ENCODE measurements at places on chromosomes 4 and X.

GRCh38 chr4:152983774-152984411 is 47.8 kb downstream of the FHDC1 start:
- no peak for DNase-seq

- DNase-seq: no peak
Measured at GRCh38 chrX:39726771-39727170, 371.0 kb downstream of the BCOR start.

DNA sequence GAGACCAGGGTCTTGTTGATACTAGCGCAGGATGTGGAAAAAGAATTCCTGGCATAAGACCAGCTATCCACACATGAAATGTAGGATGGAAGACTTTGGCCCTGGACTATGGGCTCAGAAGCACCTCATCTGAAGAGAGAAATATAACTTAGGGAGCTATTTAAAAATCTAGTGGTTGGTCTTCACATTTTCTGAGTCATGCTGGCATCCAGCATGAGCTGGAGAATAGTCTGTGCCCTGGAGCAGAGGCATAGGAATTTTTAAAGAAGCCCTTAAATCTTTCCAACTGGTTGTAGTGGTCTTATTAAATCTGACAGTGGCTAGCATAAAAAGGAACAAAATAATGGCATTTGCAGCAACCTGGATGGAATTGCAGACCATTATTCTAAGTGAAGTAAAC is 86.3 kb downstream of the SMARCA5 start:
- DNase-seq: no peak

GRCh38 chr4:12881945-12882584 is 602.1 kb downstream of the RAB28 start:
- no peak for DNase-seq

DNA sequence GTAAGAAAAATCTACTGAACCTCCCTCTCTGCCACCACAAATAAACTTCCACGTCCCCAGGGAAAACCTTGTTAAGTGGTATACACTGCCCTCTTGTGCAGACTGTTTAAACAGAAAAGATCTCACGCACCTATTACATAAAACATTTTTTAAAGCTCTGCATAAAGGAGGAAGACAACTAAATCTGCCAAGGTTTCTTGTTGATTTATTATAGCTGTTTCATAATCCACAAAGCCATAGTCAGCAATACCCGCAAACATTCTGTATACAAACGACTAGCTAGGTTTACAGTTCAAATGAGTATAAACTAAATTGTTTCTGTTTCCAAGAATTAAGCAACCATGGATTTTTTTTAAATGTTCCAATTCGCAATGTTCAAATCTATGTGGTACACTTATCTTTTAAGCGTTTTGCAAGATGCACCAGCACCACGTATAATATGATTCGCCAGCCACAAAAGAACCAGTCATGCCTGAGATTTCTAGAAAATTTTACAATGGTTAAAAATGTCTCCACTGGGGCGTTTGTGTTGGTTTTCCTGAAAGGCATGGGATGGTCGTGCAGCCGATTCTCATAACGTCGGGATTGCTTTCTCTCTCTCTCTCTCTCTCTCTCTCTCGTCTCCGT is 164.6 kb downstream of the PRKX start:
- DNase-seq: no peak

DNA sequence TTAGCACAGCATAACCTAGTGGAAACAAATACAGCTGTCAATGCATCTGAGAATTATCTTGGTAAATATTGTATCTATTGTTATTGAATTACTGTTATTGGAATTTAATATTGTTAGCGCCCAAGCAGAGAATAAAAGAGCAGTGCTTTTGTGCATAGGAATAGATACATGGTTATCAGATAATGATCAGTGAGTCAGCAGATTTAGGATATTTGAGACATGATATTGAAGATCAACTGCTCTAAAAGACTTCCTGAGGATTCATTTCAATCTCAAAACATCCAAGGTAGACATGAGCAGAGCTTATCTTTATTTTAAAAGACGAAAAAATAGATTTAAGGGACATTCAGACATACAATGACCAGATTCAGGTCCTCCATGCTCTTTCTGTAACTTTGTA is 10.6 kb upstream of the H2AZ1 start:
- DNase-seq: no peak

DNA sequence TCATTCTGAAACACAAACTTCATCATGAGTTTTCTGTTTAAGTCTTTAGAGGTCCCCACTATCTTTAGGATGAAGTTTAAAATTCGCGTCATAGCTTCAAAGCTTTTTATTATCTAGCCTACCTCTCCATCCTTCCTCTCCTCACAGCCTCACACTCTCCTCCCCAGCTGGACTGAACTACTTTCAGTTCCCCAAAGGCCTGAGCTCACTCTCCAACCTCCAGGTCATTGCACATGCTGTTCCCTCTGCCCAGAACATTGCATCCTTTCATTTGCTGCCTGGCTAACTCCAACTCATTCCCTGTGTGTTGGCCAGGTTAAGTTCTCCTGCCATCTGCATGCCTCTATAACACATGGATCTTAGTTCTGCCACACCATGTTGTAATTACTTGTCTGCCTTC is 2.9 kb upstream of the OTUD5 start:
- DNase-seq: no peak

GRCh38 chr4:118825799-118826198 is 10.1 kb downstream of the SEC24D start:
- no peak for DNase-seq

- DNase-seq: no peak
Measured at GRCh38 chr4:26941951-26942350, 81.3 kb downstream of the STIM2 start.

GRCh38 chrX:130482871-130483270 is 81.1 kb downstream of the RBMX2 start:
- DNase-seq: no peak

- no peak for DNase-seq
Measured at GRCh38 chr4:62006108-62006507, 806.0 kb downstream of the ADGRL3 start.

DNA sequence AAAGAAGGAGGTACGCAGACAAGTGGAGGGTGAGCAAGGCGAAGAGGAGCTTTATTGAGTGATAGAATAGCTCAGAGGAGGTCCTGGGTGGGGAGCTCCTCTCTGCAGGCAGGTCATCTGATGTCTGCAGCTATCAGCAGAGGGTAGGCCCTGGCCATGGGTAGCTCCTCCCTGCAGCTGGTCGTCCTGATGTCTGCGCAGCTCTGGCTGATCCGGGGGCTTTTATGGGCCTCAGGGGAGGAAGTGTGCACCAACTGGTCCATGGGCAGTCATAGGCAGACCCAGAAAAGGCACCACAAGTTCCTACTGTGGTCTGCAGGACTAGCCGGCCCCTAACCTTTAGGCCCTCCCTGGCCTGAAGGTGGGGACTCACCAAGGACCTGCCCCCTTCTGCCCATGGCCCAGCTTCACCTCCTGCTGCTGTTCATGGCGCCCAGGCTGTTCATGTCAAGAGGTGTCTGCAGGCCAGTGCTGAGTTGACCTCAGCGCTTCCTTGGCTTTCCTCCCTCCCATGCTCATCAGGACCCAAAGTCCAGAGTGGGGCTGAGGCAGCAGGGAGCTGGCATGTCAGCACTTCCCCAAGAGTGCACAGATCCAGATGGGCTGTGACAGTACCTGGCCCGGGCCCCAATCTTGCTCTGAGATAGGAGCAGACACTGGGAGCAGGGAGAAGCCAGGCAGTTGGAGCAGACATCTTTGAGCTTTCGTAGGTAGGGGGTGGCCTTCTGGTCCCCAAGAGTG is 46.1 kb downstream of the ARAP2 start:
- no peak for DNase-seq

GRCh38 chr4:55035892-55036291 is 89.5 kb downstream of the KDR start:
- no peak for DNase-seq

GRCh38 chrX:68261060-68261672 is 172.1 kb downstream of the OPHN1 start:
- DNase-seq: no peak

DNA sequence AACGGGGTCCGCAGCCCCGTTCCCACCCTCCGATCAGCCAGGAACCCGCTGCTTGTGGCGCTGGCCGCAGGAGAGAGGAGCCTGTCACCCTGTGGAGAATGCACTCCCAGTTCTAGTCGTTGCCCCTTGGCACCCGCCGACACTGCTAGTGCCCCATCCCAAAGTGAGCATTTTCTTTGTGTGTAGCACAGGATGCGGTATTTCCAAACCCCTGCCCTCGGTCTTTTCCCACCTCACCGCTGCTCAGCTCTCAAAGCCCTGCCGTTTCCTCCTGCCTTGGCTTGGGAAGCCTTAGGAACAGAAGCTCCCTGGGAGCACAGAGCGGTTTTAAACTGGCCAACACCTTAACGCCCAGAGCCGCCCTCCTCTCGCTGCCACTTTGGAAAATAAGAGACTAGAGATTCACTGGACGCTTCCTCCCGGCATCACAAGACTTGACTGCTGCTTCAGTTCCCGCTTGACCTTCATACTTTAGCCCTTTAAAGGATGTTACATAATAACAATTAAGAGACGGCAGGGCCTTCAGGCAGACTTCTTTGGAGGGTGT is 772 bp downstream of the CYP4V2 start:
- DNase-seq: no peak

DNA sequence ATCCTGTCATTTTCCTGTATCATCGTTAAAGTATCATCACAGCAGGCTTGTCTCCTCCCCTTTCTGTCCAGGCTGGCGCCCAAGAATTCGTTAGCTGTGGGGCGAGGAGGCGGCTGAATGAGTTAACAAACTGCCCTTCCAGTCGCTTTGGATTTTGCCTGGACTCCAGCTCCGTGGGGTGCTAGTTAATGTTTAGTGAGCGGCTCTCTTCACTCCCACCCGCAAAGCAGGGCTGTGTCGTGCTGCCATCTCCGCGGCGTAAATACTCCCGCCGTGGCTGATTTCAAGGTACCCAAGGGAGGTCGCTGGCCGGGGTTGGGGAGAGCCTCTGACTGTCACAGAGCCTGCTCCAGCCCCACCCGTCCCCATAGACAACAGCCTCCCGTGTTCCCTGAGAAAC is 44.9 kb upstream of the SPRY1 start:
- no peak for DNase-seq

DNA sequence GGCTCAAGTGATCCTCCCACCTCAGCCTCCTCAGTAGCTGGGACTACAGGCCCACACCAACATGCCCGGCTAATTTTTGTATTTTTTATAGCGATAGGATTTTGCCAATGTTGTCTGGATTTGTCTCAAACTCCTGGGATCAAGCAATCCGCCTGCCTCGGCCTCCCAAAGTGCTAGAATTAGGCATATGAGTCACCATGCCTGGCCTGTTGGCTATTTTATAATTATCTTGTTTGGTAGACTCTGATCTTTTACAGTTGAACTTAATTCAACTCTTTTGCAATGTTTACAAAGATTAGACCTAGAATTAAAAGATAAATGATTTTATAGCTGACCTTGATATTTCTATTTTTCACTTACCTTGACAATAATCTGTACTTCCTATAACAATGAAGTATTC is 18.0 kb downstream of the DCK start:
- no peak for DNase-seq

DNA sequence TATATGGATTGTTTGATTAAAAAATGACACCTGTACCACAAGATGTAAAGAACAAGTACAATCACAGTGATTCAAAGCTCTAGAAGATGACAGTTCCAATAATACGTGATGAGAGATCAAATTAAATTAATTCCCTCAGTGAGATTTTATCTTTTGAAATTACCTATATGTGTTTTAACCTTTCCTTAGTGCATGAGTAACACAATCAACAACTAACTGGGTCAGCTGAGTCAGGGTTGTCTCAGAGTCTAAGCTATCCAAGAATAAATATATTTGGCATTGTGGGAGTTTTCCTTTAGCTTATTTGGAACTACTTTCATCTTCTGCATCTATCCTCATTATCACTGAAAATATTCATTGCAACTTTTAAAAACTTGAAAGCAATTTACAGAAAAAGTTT is 162.8 kb downstream of the WDFY3 start:
- no peak for DNase-seq

DNA sequence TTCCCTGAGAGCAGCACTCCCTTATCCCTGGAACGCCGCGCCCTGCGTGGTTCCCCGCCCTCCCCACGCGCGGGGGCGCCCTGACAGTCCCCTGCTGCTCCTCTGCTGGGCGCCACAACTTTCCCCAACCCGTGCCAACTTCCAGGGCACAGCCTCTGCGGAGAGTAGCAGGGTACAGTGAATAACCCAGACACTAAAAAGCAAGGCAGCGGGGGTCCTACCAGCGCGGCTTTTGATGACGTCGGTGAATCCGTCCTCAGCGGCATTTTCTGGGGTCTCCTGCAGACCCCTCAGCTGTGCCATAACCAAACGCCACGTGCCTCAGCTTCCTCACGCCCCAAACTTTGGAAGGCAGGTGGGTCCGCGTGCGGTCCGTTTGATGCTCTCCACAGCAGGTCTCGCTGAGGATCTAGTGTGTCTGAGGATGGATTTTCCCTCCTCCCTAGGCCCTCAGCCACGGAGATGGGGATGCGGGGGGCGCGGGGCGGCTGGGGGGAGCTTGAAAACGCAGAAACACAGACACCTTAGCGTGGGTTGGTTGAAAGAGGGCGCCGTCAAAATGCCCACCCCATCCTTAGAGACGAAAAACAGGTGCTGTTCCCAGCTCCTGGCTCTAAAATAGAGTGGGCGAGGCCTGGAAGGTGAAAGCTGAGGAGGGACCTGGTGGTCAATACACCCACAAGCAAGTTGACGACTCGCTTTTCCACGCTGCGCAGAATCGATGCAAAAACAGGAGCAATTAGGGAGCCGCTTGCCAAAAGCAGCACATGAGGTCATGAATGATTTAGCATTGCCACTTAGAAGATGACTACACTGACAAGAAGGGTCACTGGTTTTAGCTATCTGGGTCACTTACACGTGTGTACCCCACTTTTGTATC is 405.6 kb downstream of the FAM47A start:
- DNase-seq: no peak

DNA sequence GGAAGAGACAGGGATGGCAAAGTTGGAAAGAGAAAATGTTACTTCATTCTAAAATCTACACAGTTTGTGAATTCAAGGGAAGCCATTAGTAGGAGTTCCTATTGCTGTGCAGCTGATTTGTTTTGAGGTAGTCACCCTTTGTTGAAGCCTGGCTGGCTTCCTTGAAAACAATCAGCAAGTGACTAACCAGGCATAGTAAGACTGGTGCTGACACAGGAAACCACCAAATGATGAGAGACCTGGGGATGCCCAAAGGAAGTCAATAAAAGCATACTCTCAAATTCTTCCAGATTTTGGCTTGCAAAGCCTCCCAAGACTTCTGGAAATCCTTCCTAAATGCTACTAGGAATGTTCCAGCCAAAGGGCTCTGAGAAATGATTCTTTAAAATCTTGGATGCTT is 23.9 kb upstream of the PRDM8 start:
- no peak for DNase-seq

GRCh38 chr4:184680698-184681097 is 31.2 kb downstream of the PRIMPOL start:
- no peak for DNase-seq

GRCh38 chr4:116515959-116516358 is 569.4 kb downstream of the TRAM1L1 start:
- no peak for DNase-seq

- DNase-seq: no peak
Measured at GRCh38 chr4:6492861-6493657, 20.6 kb upstream of the PPP2R2C start.

GRCh38 chrX:42615161-42615563 is 162.8 kb downstream of the PPP1R2C start:
- no peak for DNase-seq

GRCh38 chrX:134013524-134013923 is 28.1 kb upstream of the GPC3 start:
- DNase-seq: no peak
